ENCODE measurements at places on chromosomes 13 and 19.
A peak's percentile ranks its signal among the peaks of the same experiment; 100 is the strongest.

GRCh38 chr13:40813667-40814454 lies 24.4 kb downstream of the SLC25A15 start:
- no peak for DNase-seq

DNA sequence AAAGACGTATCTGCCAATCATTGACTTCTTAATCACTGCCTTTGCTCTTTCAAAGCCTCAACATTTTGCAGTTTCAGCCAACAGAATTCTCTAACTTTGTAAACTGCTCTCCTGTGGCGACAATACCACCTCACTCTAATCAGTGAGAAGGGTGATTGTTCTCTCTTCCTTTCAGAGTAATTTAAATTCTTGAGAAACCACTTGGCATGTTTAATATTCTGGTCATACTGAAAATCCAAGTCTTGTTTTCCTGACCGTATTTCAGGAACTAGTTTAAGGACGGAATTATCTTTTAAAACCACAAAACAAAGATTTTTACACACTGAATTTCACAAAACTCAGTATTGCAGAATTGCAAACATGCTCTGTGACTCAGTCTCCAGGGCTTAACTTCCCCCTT lies 5.2 kb upstream of the CDC16 start:
- no peak for DNase-seq

GRCh38 chr13:25771202-25771601 lies 280.6 kb downstream of the SHISA2 start:
- peak; percentile 63 for DNase-seq

GRCh38 chr13:89375839-89376238 lies 1704.7 kb downstream of the SLITRK5 start:
- peak; percentile 74 for DNase-seq

GRCh38 chr13:106311004-106311403 lies 224.5 kb downstream of the EFNB2 start:
- DNase-seq: no peak
